ENCODE measurements at places on chromosomes 12 and 14.

GRCh38 chr12:47855502-47855901, 35.8 kb upstream of the HDAC7 start:
- H3K27me3 ChIP-seq = no peaks in the 10 kb centered on the region
- peaks cover 45% of the 10 kb centered on the region for H3K36me3 ChIP-seq
- H3K27ac ChIP-seq = no peak overlapping the region
- peaks cover 17% of the 10 kb centered on the region for H3K4me1 ChIP-seq
- H3K4me3 ChIP-seq = no peak overlapping the region

DNA sequence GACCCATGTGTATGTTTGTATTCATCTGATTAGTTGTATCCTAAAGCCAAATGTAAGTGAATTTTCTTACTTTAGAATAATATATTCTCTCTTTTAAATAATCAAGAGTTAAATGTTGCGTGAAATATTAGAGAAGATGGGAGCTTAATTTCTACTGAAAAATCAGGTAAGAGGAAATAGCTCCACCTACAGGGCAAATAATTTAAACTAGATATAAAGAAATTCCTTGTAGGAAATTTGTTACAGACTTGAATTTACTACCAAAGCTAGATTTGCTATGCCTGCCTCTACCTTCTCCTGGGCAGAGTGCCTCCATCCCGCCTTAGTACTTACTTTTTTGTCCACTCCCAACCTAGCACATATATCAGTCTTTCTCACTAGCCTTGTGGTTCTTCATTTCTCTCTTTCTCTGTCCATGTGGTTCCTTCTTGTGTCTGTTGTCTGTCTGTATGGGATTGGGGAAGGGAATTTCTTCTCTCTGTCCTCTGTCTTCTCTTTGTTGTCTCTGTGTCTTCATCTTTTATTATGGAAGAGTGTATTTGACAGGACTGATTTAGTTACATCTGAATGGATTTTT, 44.7 kb downstream of the PALS1 start:
- no peak overlapping the region for H3K4me3 ChIP-seq
- peaks cover 2% of the 10 kb centered on the region for H3K4me1 ChIP-seq
- H3K36me3 ChIP-seq = no peaks in the 10 kb centered on the region
- DNase-seq = no peak

DNA sequence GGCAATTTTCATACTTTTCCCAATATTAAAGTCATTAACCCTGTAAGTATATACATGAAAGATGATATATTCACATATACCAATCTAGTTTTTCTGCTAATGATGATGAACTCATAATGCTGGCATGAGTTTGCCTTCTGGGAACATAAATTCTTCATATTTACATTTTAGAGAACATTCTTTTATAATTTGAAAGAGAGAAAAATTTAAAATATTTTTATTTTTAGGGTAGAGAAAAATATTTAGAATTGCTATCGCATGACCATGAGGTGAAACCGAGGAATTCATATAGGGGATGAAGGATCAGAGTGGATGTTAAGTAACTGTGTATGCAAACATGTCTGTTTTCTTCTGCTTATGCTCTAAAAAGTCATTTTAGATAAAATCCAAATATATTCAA, 825.3 kb upstream of the FLRT2 start:
- no peak overlapping the region for H3K27ac ChIP-seq
- H3K36me3 ChIP-seq = no peaks in the 10 kb centered on the region
- no peaks in the 10 kb centered on the region for H3K27me3 ChIP-seq
- DNase-seq = no peak

DNA sequence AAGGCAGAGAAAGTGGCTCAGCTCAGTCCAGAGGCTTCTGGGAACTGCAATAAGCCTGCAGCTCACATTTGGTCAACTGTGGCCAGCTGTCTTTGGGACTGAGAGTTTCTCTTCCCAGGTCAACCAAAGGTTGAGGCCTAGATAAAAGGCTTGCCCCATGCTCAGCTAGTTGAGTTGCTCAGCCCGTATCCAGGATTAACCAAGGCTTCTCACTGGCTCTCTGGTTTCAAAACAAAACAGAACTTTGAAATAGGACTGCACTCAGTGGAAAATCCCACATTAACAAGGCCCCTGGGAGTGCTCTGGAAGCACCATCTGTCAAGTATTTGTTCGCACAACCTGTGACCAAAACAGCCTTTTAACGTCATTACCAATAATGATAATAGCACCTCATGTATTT, 40.3 kb upstream of the NUAK1 start:
- peaks cover 9% of the 10 kb centered on the region for H3K27me3 ChIP-seq
- H3K4me1 ChIP-seq = no peaks in the 10 kb centered on the region
- no peak overlapping the region for H3K27ac ChIP-seq

DNA sequence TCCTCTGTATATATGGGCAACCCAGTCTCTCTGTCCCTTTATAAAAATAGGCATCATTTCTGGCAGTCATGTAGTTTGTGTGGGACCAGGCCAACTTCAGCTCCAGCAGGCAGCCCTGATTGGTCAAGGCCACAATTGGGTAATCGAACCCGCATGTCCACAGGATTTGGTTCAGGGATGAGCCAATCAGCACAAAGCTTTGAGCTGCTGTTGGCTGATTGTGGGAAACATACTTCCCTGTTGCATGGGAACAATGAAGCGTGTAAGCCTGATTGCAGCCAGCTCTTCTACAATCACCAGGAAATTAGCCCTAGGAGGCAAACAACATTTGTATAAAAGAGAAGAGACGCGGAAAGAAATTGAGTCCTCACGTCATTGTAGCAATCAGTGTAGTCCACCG, 328.6 kb downstream of the PCNX1 start:
- peaks cover 9% of the 10 kb centered on the region for H3K27me3 ChIP-seq
- H3K4me1 ChIP-seq = peaks cover 6% of the 10 kb centered on the region
- H3K27ac ChIP-seq = no peak overlapping the region
- no peak overlapping the region for H3K4me3 ChIP-seq

- H3K27me3 ChIP-seq = no peaks in the 10 kb centered on the region
- no peak for DNase-seq
- no peaks in the 10 kb centered on the region for H3K4me1 ChIP-seq
- no peak overlapping the region for H3K4me3 ChIP-seq
- no peak overlapping the region for H3K27ac ChIP-seq
Measured at GRCh38 chr12:116339800-116340371, 62.4 kb upstream of the MED13L start.

DNA sequence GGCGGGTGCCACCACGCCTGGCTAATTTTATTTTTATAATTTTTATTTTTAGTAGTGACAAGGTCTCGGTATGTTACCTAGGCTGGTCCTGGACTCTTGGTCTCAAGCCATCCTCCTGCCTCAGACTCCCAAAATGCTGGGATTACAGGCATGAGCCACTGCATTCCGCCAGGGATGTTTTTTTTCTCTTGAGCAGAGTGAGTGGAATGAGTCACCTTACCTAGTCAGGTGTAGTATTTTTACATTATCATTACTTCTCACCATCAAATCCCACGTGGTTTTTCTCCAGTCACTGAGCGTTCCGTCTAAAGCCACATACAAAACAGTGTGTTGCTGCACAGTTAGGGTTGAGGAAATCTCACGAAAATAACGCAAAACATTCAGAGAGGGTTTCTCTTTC, 870 bp upstream of the TBPL2 start:
- no peak for DNase-seq
- H3K36me3 ChIP-seq = no peaks in the 10 kb centered on the region
- no peak overlapping the region for H3K27ac ChIP-seq
- H3K4me3 ChIP-seq = no peak overlapping the region

- H3K4me3 ChIP-seq = no peak overlapping the region
- H3K27me3 ChIP-seq = no peaks in the 10 kb centered on the region
- no peaks in the 10 kb centered on the region for H3K4me1 ChIP-seq
- no peaks in the 10 kb centered on the region for H3K36me3 ChIP-seq
Measured at GRCh38 chr14:68577802-68578541, 214.9 kb downstream of the ZFP36L1 start.

- H3K4me1 ChIP-seq = no peaks in the 10 kb centered on the region
- H3K27me3 ChIP-seq = no peaks in the 10 kb centered on the region
- no peak overlapping the region for H3K4me3 ChIP-seq
- H3K36me3 ChIP-seq = no peaks in the 10 kb centered on the region
Measured at GRCh38 chr12:86613311-86613710, 357.1 kb upstream of the MGAT4C start.

GRCh38 chr12:77818351-77818750, 12.3 kb upstream of the NAV3 start:
- no peaks in the 10 kb centered on the region for H3K27me3 ChIP-seq
- H3K4me1 ChIP-seq = no peaks in the 10 kb centered on the region
- DNase-seq = no peak
- no peak overlapping the region for H3K27ac ChIP-seq
- no peaks in the 10 kb centered on the region for H3K36me3 ChIP-seq

DNA sequence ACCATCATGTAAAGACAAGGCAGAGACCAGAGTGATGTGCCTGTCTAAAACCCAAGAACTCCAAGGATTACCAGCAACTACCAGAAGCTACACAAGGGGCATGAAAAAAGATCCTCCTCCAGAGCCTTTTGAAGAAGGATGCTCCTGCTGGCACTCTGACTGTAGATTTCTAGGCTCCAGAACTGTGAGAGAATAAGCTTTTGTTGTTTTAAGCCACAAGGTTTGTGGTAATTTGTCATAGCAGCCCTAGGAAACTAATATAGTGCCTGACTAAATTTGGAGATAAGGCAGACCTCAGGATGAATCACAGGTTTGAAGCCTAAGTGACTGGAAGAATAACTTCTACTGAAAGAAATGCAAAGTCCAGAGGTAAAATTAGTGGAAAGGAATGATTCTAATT, 132.9 kb downstream of the CEP83 start:
- no peak overlapping the region for H3K4me3 ChIP-seq
- H3K36me3 ChIP-seq = peaks cover 57% of the 10 kb centered on the region
- no peak overlapping the region for H3K27ac ChIP-seq
- DNase-seq = peak; percentile 35

- no peak overlapping the region for H3K27ac ChIP-seq
- DNase-seq = no peak
- no peaks in the 10 kb centered on the region for H3K27me3 ChIP-seq
- H3K4me1 ChIP-seq = no peaks in the 10 kb centered on the region
Measured at GRCh38 chr12:79409562-79409961, 281.2 kb downstream of the PAWR start.

DNA sequence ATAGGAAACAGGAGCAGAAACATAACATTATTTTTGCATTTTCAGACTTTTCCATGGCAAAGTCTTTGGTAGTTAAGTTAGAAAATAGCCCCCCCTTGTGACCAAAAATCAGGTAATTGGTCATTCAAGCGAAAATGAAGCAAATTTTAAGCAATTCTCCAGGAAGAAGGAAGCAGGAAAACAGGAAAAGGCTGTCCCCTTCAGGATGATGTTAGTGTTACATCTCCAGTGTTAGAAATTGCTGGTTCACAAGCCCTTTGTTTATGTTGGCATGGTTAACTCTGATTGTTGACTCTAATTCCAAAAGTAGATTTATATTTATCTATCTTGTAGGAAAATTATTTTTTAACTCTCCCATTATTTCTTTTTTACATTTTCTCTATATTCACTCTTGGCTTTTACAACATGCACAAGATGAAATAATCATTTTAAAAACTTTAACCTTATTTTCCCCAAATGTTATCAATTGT, 18.8 kb upstream of the GAS2L3 start:
- no peaks in the 10 kb centered on the region for H3K4me1 ChIP-seq
- no peaks in the 10 kb centered on the region for H3K36me3 ChIP-seq
- H3K4me3 ChIP-seq = no peak overlapping the region

DNA sequence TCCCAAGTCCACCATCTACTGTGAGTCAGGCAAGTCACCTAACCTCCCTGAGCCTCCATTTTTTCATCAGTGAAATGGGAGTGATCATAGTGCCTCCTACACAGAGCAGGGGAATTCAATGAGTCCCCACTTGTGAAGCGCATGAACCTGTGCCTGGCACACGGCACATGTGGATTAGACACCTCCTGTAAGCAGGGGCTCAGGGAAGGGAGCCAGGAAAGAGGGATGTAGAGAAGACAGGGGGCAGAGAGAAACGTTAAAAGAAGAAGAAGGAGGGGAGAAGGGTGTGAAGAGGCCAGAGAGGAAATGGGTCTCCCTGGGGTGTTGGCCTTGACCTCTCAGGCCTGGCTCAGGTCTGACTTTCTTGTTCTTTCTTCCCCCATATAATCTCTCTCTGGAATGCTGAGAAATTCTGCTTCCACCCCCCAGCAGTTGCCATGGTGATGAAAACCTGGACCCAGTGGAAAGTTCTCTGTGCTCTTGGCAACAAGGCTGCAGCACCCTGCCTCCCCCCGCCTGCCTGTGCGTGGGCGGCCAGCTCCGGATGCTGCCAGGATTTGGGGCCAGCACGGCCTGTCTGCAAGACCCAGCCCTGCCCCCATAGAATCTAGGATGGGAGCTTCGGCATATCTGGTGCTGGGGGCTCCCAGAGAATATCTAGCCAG, 94.5 kb downstream of the CALM1 start:
- H3K4me1 ChIP-seq = no peaks in the 10 kb centered on the region
- peaks cover under 1% of the 10 kb centered on the region for H3K27me3 ChIP-seq
- no peak for DNase-seq
- H3K27ac ChIP-seq = no peak overlapping the region
- H3K4me3 ChIP-seq = no peak overlapping the region
- H3K36me3 ChIP-seq = no peaks in the 10 kb centered on the region

Measured in T-helper 2 cell treated with Interferon-gamma antibody and Interleukin-4, amounts not matched to agents 5 μg/mL and 100 μg/mL, for 36 hours (primary cell).